HCT116 (cell line): ENCODE measurements at places on chromosomes 6 and 20. TPM values are rescaled to one million over a fixed set of nuclear protein-coding genes. Genes with fewer than 3 reads are reported as not detected.

- no peak for DNase-seq
Measured at GRCh38 chr20:29878281-29878741, 1379.2 kb upstream of the DEFB115 start.

AVP gene
- total RNA-seq: not detected

HUS1B gene
- total RNA-seq: 0.76 TPM

ARMC2 gene
- total RNA-seq: 3.6 TPM

GRCh38 chr20:19531446-19531845 is 226.6 kb upstream of the RIN2 start:
- DNase-seq: no peak

ISM1 gene
- 0.37 TPM for total RNA-seq

TUBB1 gene
- not detected for total RNA-seq

CST1 gene
- total RNA-seq: not detected

- no peak for DNase-seq
Measured at GRCh38 chr6:81384921-81385320, 367.6 kb downstream of the TENT5A start.

GINM1 gene
- total RNA-seq: 25.0 TPM

DUSP15 gene
- total RNA-seq: not detected

DDO gene
- not detected for total RNA-seq

GMPR gene
- 24.0 TPM for total RNA-seq

DNA sequence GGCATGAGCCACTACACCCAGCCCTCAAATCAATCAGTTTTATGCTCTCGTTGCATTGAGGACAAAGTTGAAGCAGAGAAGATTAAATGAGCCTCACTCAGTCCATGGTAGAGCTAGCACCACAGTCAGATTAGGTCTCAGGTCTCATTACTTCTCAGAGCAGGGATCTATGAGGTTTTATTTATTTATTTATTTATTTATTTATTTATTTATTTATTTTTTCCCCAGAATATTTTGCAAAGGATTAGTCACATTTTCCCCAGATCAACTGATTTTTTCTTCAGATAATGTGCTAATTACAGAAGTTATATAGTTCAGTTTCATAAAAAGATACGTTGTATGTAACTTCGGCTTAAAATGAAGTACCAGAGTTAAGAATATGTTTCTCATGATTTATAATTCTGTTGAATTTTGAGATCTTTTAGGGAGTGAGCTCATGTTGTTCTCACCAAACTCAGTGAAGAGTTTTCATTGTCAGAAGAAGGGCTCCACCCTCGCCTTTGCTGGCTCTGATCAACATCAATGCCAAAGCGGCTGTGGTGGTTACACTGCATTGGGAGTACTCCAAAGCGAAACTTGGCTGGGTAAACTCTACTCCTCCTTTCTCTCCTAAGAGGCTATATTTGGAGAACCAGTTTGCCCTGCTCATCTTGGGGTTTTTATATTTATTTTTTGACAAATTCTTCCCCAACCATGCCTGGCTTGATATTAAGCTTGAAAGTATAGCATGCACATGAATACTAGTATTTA is 12.9 kb upstream of the ID4 start:
- DNase-seq: no peak

- DNase-seq: no peak
Measured at GRCh38 chr6:15518057-15518456, 144.8 kb downstream of the DTNBP1 start.

GABRR1 gene
- not detected for total RNA-seq

DNA sequence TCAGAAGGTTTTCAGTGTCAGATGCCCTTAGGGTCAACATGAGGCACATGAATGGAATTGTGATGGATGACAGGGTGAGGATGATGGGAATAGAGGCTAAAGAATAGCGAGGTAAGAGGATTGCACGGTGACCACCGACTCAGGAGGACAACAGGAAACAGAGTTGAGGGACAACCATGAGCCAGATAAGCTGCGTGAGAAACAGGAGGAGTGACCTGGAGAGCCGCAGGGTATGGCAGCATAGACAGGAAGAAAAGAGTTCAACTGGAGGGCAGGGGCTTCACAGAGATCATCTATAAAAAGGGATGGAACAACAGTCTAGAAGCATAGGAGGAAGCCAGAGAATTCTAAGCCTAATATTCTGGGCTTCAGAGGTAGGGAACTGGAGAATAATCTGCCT is 84.7 kb upstream of the ENPP5 start:
- no peak for DNase-seq
